ENCODE measurements at places on chromosomes 11 and 22. TPM values are rescaled to one million over a fixed set of nuclear protein-coding genes. Genes with fewer than 3 reads are reported as not detected.

TESMIN gene
- total RNA-seq = 0.55 TPM

GRCh38 chr22:37462983-37463382, 23.2 kb downstream of the MFNG start:
- DNase-seq = no peak

- peak; percentile 76 for DNase-seq
Observed at GRCh38 chr22:23070418-23071229, at the start of gene GNAZ. GNAZ (plus strand) TSS chr22:23070519; CDS start chr22:23095696, 25,177 bp downstream.

GRCh38 chr11:72815110-72815618, 953 bp downstream of the ATG16L2 start:
- no peak for DNase-seq

DNA sequence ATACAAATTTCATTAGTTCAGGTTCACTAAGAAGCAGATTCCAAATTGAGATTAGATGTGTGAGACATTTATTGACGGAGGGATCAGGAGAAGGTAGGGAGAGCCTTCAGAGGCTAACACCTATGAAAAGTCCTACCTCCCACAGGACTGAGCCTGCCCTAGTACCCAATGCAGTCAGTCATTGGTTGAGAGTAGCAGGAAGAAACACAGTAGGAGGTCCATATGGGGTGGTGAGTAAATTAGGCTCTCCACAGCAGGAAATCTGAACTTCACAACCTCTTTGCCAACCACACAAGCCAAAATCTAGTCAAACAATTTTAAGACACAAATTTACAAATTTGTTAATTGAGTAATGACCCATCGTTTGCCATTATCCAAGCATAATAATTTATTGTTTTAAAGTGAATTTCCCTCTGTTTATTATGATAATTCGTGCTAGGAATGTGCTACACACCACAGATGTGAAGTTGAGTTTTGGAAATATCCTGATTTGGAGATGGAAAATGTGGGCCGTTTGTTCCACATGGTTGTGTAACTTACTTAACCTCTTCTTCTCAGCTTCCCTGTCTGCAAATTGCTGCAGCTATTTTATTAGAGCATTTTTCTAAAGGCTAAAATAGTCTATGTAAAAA, 542.1 kb downstream of the ETS1 start:
- no peak for DNase-seq

SWAP70 gene
- 81.9 TPM for total RNA-seq

TH gene
- total RNA-seq = not detected

- DNase-seq = no peak
Observed at GRCh38 chr11:95716266-95716665, 73.3 kb downstream of the FAM76B start.

DNA sequence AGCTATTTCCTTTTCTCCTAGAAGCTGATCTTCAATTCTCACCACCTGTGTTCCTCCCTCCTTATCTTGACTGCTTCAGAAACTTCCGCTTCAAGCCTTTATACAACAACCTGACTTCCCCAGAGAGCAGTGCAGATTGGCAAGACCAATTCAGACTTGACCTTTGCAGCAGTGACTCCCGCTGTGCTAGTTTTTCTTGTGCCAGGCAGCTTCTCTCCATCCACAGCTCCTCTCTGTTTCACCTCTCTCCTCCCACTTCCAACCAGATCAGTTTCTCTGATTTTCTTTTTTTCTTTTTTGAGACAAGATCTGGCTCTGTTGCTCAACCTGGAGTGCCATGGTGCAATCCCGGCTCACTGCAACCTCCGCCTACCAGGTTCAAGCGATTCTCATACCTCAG, 74.3 kb downstream of the GRAMD1B start:
- DNase-seq = no peak

- no peak for DNase-seq
Observed at GRCh38 chr11:124194293-124195188, 11.4 kb downstream of the OR10D3 start.

DNA sequence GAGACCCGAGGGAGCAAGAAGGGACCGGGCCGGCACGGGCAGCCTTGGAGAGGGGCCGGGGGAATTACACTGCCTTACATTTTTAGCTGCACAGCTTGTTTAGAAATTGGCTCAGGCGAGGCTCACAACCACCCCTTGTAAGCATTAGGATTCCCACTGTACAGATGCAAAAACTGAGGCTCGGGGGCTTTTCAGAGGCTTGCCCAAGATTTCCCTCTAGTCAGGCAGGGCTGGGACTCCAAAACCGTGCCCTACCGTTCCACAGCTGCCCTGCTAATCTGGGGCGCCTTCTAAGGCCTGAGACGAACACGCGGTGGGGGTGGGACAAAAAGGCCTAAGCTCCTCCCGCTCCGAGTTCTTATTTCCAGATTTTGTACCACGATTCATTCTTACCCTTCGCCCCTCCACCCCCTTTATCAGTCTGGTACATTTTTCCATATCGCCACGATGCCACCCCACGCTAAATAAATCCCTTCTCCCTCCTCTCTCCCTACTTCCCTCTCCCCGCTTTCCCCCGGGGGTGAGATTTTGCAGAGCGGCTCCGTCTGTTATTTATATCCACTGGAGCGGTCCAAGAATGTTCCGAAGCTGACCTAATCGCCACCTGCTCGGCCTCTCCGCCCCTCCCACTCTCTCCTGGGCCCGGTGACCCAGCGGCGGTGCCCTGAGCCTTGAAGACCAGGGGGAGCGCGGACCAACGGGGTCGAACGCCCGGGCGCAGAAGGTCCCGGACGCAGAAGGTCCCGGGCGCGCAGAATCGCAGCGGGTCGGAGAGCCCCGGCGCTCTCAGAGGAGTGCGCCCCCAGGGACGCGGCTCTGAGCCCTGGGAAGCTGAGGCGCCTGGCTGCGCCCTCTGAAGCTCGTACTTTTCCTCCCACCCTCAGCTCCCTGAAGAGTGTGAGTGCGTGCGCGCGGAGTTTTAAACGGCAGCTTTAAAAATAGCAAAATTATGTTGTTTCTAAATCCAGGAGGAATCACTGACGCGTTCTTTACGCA, 764 bp upstream of the PACSIN3 start:
- no peak for DNase-seq

DNA sequence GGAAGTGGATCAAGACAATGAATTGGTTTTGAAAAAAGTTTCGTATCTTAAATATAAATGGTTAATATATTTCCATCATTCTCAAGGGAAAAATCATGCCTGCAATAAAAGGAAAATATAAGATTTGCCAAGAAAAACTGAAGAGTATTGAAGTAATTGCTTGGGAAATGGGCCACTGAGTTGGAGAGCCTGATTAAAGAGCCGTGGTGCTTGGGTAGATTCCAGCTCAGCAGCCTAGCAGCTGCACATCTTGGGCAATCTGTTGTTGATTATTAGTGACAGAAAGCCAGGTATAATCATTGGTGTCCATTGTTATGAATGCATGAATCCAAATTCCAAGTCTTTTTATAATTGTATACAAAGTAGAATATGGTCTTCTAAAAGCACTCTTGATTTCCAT, 800.9 kb upstream of the CHORDC1 start:
- no peak for DNase-seq

DNA sequence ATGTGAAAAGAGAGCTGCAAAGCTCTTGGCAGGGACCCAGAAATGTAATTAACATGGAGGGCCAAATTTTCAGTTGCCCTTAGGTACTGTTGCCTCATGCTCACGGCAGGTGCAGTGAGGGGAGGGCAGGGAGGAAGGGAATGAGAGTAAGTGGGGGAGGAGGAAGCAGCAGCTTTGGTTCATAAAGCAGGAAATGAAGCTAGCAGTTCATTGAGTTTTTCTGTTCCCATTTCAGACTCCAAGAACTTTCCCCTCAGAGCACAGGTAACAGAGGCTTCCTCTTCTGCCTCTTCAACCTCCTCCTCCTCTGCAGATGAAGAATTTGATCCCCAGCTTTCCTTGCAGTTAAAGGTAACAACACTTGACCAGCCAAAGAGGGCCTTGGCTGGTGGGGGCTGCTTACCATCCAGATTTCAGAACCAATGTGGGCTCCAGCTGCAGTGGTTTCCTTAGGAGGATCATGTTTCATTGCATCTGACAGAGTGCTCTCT, 57.9 kb upstream of the PARVA start:
- no peak for DNase-seq

- DNase-seq = no peak
Observed at GRCh38 chr11:123061403-123062157, at the start of gene HSPA8. HSPA8 (minus strand) TSS chr11:123062136; CDS start chr11:123061324, 812 bp downstream.
